Foreskin fibroblast (primary cell): ENCODE measurements at places on chromosomes 16 and 17.

GRCh38 chr17:78225088-78225865 is 6.2 kb upstream of the TMEM235 start:
- no peak for DNase-seq

- DNase-seq, result no peak
These were observed at the start of gene ARHGDIA for GRCh38 chr17:81870981-81871386. Gene ARHGDIA (minus strand): TSS chr17:81871337. CDS start chr17:81869930, 1,407 bp downstream.

DNA sequence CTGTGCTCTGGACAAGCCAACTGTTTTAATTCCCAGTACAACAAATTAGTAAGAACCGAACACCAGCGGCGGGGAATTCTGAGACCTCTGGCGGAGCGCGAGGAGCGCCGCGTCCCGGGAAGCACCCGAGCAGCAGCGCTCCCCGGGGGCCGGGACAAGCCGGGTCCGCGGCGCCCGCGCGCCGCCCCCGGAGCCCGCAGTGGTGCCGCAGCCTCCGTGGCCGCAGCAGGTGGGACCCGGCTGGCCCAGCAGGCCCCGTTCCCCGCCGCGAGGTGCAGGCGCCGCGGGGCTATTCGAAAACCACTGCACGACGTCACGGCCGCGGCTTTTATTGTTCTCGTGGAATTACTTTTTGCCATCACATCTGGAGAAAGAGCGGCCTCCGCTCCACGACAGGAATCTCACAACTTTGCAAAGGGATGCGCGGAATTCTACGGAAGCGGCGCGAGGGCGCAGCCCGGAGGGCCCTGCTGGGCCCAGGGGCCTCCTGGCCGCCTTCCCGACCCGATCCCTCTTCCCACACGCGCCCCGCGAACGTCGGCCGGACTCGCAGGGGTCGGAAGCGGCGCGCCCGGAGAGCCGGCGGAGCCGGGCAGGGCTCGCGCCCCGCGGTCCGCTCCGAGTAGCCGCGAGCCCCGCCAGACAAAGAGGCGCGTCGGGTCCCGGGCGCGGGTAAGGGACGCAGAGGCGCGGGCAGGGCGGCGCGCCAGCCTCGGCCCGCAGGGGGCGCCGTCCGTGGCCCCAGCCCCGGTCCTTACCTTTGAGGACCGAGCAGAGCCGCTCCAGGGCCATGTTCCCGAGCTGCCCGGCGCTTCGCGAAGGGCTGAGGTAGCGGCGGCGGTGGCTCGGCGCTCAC is 696 bp downstream of the NETO2 start:
- DNase-seq, result peak; percentile 60

- no peak for DNase-seq
These were observed 836 bp upstream of the MMP15 start for GRCh38 chr16:58024486-58025350.

- no peak for DNase-seq
These were observed 4.4 kb upstream of the HOXB5 start for GRCh38 chr17:48597778-48598631.

- DNase-seq, result peak; percentile 31
These were observed 33.4 kb downstream of the CDK5R1 start for GRCh38 chr17:32520104-32520701.

DNA sequence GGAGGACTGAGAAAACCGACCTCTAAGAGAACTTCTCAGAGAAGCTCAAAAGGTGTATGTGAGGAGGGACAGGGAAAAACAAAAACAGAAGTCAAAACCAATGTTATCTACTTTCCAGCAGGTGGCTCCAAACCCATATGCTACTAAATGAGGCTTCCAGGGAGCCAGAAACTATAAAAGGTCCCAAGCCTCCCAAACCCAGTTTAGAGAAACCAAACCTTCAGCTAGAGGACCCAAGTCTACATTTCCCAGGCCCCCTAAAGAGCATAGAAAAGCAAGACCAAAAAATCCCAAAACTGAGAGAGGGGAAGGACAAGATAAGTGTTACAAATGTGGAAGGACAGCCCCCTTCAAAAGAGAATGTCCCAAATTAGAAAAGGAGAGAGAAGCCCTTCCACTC is 3.7 kb downstream of the HPR start:
- DNase-seq, result peak; percentile 61

GRCh38 chr16:65876624-65877023 is 489.9 kb upstream of the CDH5 start:
- DNase-seq, result no peak

DNA sequence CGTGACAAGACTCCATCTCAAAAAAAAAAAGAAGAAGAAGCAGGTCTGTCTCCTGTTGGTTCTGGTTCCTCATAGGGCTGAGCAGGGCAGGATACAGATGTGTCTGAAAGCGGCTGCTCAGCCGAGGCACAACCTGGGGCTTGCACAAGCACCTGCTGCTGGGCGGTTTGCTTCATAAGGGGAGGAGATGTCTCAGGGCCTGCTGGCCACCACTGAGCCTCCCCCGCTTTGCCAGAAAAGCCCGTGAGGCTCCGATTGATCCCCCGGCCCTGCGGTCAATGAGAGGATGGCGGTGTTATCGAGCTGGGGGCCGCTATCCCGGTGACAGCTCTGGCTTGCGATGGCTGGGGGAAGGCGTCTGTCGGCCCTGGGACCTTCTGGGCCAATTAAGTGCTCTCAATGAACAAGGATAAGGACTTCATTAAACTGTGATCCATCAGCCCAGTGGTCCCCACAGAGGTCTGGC is 162.0 kb downstream of the SDK2 start:
- no peak for DNase-seq

- no peak for DNase-seq
These were observed 81.8 kb downstream of the TRIM37 start for GRCh38 chr17:59024916-59025315.

GRCh38 chr17:83109793-83110645 is 30.6 kb downstream of the METRNL start:
- DNase-seq, result peak; percentile 99

- no peak for DNase-seq
These were observed 580.8 kb upstream of the EEF2KMT start for GRCh38 chr16:5678371-5678770.

DNA sequence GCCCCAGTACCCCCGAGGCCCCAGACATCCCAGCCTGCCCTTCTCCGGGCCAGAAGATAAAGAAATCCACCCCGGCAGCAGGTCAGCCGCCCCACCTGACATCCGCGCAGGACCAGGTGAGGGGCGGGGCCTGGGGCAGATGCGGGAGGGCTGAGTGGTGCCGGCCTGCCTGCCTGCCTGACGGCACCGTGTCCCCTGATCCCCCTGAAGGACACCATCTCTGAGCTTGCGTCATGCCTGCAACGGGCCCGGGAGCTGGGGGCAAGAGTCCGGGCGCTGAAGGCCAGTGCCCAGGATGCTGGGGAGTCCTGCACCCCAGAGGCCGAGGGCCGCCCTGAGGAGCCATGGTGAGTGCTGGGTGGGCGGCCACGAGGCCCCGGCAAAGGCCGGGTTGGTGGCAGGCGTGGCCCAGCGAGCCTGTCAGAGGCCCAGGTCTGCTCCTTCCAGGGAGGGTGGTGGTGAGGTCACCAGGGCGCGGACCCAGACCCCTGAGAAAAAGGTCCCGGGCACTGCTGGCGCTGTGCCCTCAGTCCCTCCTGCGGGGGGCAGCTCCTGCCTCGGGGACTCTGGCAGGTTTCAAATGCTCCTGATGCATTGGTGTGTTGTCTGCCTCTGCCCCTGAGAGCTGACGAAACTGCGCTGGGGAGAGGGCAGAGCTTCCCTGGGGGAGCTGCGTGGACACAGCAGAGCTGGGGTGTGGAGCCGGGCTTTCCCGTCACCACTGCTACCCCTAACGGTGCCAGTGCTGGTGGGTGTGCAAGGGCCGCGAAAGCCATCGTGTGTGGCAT is 1.2 kb downstream of the CDT1 start:
- DNase-seq, result no peak

- peak; percentile 77 for DNase-seq
These were observed 1.2 kb upstream of the FOXF1 start for GRCh38 chr16:86508947-86509758.

DNA sequence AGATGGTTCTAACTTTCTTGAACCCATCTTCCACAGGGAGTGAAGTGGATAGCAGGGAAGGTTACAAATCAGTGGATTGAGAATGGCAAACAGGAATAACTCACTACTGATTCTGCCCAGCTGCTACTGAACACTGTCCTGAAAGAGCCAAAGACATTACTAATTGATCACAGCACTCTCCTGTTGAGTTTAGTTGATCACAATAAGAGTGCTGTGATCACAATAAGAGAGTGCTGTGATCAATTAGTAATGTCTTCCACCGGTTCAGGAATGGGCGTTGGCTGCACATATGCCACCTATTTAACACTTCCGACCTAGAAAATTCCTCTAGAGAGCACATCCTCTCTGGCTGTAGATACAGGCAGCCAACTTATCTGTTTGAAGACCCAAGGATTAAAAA is 11.4 kb downstream of the CFAP97D1 start:
- peak; percentile 72 for DNase-seq

- peak; percentile 9 for DNase-seq
These were observed 91.2 kb downstream of the IRX5 start for GRCh38 chr16:55021595-55022475.

DNA sequence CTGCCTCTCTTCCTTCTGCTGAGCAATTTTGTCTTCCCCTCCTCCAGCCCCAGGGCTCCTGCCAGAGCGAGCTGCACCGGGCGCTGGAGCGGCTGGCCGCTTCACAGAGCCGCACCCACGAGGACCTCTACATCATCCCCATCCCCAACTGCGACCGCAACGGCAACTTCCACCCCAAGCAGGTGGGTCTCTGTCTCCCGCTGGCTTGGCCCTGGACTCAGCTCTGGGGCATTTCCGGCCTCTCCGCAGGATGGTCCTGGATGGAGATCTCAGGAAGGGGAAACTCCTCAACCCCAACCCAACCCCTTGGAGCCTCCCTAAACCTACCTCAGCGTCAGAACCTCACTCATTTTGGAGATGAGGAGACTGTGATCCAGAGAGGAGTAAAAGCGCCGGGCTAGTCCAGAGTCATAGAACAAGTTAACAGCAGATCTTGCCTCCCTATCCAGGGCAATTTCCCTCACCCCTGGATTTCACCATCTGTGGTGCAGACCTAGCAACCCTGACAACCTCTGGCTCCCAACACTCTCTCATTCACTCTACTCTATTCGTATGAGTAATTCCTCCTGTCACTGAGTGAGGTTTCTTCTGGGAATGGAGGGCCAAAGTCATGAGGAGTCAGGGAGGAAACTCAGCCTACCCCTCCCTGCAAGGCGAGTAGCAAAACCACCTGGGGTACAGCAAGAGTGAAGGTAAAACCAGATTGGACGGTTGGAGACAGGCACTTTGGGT is 10.8 kb downstream of the IGFBP4 start:
- peak; percentile 91 for DNase-seq

DNA sequence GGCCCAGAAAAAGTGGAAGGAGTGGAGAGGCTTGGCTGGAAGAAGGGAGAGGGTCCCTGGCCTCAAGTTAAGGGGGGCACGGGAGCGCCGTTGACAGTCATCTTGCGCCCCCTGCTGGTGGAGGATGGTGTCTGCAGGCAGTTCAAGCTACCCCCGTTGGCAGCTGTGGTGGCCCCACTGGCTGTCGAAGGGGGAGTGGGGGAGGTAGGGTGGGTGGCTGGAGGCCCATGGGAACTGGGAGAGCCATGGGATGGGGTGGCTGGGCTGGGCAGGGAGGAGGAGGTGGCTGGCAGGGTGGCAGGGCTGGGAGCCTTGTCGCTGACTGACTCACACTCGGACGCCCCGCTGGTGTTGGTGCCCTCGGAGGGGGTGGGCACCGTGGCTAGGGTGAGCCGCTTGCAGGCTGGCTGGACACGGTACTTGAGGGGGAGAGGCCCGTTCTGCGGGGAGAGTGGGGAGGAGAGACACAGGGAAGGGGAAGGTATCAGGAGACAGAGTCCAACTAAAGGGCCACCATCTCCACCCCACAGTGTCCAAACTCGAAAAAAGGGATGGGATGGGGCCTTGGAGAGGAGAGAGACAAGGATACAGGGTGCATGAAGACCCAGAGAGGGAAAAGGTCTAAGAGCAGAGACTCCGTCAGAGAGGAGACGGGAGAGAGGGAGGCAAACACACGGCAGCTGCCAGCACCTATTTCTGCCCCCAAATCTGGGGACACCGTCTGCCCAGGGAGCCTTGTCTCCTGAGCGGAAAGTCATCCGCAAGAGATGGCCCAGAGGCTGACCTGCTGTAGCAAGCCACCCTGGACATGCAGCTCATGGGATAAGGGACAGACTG is 5.2 kb downstream of the CISD3 start:
- DNase-seq, result no peak

- DNase-seq, result peak; percentile 40
These were observed 14.0 kb upstream of the ELAC2 start for GRCh38 chr17:13031718-13032350.

DNA sequence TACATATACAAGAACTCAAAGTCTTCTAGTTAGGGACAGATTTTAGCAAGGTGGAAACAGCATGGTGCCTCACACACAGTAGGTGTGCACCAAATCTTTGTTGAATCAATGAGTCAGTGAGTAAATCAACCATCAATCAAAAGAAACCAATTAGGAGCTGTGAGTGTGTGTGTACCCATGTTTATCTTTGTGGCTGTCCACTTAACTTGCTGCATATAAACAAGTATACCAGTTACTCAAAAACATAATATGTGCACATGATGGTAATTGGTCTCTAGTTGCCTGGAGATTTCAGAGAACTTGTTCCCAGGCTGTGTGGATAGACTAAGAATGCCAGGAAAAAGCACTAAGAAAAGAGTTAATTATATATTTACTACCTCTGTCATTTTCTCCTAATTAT is 272.2 kb upstream of the CCL2 start:
- DNase-seq, result no peak

DNA sequence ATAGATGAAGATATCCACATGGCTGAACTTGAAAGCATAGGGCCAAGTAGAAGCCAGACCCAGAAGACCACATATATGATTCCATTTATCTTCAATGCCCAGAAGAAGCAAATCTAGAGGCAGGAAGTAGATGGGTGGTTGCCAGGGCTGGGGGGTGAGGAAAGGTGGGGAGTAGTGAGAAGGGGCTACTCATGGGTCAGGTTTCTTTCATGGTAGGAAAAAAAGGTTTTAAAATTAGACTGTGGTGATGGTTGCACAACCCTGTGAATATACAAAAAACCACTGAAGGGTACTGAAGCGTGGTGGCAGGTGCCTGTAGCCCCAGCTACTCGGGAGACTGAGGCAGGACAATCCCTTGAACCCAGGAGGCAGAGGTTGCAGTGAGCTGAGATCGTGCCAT is 5.4 kb downstream of the CD2BP2 start:
- no peak for DNase-seq

- peak; percentile 51 for DNase-seq
These were observed 15.9 kb upstream of the FBXO47 start for GRCh38 chr17:38982858-38983746.

DNA sequence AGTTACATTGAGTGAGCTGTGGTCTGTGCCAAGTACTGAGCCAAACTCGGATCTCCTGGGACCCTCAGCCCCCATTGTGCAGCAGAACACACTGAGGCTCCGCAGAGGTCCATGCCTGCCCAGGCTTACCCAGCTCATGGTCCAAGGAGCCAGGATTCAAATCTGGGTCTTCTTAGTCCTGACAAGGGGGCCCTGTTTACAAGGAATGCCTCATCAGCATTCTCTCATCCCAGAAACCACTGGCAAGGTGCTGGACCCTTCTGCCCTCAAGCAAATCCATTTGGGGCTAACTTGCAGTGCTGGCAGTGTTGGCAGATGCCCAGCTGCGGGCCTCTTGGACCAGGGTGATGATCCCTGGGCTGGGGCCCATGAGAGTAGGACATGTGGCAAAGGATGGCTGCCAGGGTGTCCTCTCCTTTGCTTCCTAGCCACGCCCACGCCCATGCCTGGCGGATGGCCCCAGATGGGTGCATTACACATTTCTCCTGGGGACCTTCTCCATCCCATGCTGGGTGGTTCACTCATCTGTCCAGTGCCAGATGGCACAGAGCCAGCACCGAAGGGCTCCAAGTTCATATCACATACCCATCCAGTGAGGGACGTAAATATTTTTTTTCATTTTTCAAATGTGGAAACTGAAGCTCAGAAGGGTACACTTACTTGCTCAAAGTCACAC is 117.7 kb downstream of the CMIP start:
- DNase-seq, result no peak

GRCh38 chr16:57255686-57256415 is 10.8 kb downstream of the ARL2BP start:
- DNase-seq, result no peak
